ENCODE measurements at places on chromosomes 5 and 9.

DNA sequence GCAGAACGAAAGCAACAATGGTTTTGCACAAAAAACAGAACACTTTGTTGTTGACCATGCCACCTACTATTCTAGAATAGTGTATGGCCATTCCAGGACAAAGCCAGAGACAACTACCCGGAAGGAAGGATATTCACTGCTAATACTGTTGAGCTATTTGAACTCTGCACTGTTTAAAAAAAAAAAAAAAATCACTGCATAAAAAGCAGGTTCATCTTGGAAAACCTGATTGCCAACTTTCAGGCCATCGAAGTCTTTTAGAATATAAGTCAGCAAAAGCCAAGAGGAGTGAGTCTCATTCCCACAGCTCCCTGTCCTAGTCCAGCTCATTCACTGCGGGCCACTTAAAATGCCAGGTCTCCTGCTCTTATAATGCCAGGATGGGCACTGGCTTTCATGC lies 4.0 kb downstream of the ENC1 start:
- no peak for DNase-seq

GRCh38 chr9:32589083-32589723 lies 16.2 kb upstream of the NDUFB6 start:
- DNase-seq, result peak; percentile 8

GRCh38 chr5:134447815-134448520 lies 36.3 kb upstream of the CDKN2AIPNL start:
- no peak for DNase-seq

GRCh38 chr5:98282521-98282920 lies 490.9 kb upstream of the RGMB start:
- no peak for DNase-seq

DNA sequence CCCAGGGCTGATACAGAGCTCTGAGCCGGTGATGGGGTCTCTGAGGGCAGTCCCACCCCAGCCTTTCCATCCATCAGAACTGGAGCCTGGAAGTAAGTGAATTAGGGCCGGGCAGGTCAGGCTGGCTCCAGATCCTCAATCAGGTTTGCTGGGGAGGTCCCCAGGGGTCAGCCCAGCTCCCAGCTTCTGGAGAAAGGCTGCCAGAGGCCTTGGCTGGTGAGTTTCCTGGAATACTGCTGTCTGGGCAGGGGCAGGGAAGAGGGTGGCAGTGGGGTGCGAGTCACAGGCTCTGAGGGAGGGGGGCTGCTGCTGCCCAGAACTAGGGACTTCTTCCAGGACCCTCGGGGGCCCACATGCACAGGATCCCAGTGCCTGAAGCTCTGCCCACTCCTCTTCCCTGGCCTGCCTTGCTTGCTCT lies 200.6 kb upstream of the MVB12B start:
- no peak for DNase-seq

- no peak for DNase-seq
Measured at GRCh38 chr5:144249755-144250464, 79.2 kb downstream of the KCTD16 start.

DNA sequence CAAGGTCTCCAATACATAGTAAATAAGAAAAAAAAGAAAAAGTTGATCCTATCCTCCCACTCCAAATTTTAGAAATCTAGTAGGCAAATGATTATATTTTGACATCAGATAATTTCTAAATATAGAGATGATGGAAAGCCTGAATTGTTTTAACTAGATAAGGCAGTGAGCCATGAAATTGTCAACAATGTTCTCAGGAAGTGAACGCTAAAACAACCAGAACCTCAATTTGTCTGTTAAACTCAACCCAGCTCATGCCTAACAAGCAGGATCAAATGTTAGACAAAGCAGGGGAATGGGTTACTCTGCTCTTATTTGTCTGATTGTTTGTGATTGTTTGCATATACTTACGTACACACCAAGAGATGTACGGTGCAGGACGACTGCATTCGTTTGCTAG lies 49.2 kb downstream of the ESM1 start:
- no peak for DNase-seq

GRCh38 chr9:125561509-125562148 lies 145.4 kb downstream of the MAPKAP1 start:
- DNase-seq, result no peak

DNA sequence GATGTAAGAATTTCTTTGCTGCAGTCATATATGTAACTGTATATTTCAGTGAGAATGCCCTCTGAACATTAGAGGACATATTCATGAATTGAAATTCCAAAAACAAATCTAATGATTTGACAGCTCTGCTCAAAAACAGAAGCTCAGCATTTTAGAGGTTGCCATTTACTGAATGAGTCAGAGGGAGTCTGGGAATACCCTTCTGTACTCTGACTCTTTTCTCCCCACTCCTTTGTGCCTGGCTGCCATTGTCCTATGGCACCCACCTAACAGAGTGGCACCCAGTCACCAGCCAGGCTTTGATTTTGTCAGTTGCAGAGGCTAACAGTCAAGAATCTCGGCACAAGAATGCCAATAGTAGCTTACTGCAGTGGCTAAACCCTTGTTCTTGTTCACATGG lies 133.6 kb downstream of the ATG10 start:
- DNase-seq, result no peak

GRCh38 chr9:36911601-36912412 lies 122.3 kb downstream of the PAX5 start:
- no peak for DNase-seq

DNA sequence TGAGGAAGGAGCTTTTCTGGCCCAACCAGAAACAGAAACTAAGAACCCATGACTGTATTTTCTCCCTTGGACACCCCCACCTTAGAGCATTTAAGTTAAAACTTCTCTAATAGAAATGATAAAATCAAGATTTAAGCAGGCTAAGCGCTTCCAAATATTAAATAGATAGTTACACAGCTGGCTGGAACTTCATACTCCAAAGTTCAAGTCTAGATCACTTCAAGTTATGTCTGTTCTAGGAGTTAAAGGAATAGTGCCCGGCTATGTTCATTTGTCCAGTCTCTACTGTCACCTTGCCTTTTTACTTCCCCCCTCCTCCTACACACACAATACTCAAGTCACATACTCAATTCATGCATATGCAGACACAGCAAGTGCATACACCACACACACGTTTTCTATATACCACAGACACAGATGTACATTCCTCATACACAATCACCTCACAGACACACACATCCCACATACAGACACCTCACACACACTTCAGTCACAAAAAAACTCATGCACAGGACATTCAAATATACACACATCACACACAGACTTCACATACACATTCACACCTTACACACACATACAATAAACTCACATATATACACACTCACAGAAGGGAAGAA lies 237.7 kb downstream of the PDE4D start:
- DNase-seq, result no peak

DNA sequence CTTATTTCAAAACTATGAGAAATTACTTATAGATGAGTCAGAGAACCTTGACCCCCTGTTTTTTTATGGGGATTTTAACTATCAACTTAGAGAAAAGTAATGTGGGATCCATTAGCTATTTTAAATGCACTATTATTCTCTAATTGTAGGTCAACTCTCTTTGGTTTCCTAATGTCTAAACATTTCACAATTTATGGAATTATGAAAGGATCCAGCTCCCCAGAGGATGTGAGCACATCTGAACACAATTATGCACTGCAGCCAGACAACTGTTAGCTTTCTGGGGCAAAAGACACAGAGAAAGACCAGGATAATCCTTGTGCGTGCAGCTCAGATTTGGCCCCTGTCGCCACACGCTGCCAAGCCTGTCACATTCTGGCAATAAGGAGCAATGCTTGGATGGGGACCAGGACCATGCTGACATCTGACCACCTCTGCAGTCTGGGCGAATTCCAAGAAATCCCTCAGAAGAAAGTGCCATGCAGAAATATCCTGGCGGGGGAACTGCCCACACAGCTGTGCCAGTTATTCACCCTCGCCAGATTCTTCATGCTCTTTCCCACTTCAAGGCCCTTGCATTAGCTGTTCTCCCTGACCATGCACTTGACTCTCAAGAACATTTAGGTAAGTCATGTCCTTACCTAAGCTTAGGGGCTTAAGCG lies 22.2 kb upstream of the CMBL start:
- peak; percentile 66 for DNase-seq

- no peak for DNase-seq
Measured at GRCh38 chr5:135185481-135186065, 151.5 kb upstream of the PITX1 start.

- DNase-seq, result peak; percentile 23
Measured at GRCh38 chr9:88173378-88173999, 35.2 kb upstream of the SPATA31C2 start.

DNA sequence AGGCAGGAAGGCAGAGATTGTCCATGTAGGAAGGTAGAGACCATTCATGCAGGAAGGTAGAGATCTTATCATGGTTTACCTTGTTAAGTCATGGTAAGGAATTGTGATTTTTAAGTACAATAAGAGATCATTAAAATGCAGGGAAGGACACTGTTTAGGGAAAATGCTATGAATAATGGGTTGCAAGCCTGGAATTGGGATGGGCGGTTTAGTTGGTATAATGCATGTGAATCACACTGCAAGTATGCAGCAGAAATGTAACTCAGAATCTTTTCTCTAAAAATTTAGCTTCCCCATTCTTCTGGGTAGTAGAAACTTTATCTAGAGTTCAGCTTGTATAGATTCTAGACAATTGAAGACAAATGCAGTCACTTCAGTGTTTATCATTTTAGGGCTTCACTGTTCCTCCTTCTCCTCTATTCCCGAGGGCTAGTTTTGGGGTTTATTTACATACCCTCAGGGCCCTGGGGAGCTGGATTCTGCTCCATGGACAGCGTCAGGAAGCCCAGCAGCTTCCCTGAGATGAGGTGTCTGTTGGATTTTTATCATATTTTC lies 212.0 kb downstream of the SREK1 start:
- DNase-seq, result no peak

DNA sequence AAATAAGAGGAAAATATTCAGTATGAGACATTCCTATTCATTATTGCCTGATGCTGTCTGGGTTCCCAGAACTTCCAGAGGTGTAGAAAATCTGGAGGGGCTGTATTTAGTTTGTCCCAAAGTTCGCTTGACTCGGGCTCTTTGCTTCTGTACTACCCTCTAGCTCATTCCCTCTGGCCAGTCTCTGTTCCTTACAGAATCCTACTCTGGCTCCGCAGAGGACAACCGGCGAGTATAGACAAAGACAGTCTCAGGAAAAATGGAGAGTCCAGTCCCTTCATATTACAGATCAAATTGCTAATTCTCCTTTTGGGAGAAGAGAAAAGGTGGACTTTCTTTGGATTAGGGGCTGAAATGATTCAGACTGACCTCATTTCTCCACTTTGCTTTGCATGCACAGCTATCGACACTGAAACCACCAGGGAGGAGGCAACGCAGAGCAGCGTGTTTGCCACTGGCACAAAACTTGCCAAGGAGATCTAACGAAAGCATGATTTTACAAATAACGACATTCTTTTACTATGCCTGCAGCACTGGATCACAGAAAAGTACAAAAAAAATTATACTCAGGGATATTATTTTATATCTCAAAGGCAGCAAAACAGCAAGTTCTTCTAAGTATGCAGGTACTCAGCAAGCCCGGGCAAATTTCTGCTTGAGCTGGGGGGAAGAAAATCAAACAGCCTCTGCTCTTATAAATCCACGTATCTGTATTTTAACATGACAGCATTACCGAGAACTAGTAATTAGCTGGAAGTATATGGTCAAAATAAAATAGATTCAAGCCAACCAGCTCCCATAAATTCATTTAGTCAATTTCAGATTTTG lies 279.7 kb downstream of the NPR3 start:
- no peak for DNase-seq
